T47D (cell line): ENCODE measurements at places on chromosomes 6 and 20.

GRCh38 chr6:4289770-4290320, 154.5 kb upstream of the ECI2 start:
- no peak for DNase-seq

DNA sequence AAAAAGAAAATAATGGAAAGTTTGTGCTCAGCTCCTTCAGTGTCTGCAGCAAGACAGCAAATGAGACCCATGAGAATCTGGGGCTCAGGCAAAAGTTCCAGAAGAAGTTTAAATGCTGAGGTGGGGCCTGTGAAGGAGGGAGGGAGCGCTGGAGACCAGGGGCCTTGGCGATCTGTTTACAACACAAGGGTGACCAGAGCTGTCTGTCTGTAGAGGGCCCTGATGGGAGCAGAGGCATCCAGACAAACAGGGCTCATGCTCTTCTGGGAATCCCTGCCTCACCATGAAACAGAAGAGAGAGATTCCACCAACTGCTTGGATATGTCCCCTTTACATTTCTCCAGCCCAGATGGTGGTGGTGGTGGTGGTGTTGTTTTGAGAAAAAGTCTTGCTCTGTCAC, 79.3 kb upstream of the SHLD1 start:
- DNase-seq = no peak

DNA sequence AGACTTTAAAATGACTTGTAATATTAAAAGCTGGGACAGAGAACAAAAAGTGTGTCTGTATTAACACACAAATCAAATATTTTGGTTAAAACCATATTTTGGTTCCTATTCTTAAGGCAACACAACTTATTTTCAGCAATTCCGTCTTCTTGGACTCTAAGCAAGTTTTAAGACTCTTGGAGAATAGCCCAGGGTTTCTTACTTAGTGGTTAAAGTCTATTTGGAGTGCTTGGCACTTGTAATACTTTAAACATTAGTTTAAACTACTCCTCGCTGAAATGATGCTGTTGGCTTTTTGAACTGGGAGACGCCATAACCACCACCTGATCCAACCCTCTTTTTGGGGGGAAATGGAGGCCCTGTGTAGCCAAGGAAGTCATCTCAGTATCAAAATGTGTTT, 109.7 kb upstream of the GMDS start:
- DNase-seq = no peak

- no peak for DNase-seq
Observed at GRCh38 chr6:55560290-55560885, 18.6 kb downstream of the HMGCLL1 start.

- peak; percentile 28 for DNase-seq
Observed at GRCh38 chr20:1802385-1803060, 92.7 kb upstream of the SIRPA start.

DNA sequence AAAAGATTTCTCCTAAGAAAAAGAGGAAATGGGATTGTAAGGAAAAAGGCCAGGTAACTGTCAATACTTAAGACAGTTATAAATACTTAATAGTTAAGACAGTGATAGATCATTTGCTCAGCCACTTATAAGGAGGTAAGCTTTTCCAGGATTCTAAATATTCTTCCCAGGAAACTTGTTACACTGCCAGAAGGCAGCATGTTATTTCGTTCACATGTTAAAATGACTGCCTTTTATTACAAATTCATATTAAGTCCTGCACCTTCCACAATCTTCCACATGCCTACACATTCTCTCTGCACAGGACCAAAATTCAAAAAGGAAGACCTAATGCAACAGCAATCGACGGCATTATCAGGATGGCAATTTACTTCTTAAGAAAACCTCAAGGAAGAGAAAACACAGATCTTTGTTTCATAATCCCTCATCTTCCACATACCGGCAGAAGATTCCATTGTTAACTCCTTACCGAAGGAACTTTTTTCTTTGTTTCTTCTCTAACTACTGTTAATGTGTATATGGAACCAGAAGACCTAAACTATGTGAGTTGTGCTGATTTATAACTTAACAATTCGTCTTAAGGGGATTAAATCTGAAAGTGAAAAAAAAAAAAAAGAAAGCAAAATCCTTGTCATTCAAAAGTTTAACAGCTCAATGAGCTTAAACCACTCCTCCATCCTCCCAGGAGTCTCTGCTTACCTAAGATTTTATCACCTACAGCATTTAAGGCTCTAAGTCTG, 799 bp downstream of the TAAR2 start:
- no peak for DNase-seq

GRCh38 chr20:51884561-51884960, 82.2 kb upstream of the SALL4 start:
- DNase-seq = no peak

- no peak for DNase-seq
Observed at GRCh38 chr6:26550250-26550993, 12.3 kb downstream of the HMGN4 start.

- no peak for DNase-seq
Observed at GRCh38 chr20:5180421-5180820, 53.6 kb downstream of the CDS2 start.

GRCh38 chr20:62337558-62338293, 29.4 kb downstream of the LAMA5 start:
- DNase-seq = no peak

DNA sequence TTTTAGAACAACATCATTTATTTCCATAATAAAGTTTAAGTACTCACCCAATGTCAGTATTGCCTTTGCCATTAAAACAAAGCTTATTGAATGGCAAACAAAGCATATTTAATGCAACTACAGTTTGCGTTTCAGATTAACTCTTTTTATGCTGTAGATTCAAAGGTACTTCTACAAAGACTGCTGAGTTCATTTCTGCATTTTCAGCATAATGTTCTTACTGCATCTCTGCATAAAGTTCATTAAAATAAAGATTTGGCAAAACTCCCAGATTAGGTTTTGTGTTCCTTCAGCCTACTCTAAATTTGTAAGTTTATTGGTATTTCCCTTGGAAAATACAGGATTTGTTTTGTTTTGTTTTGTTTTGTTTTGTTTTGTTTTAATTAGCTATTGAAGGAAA, 359.4 kb downstream of the ADGRB3 start:
- no peak for DNase-seq

- no peak for DNase-seq
Observed at GRCh38 chr6:12228447-12229146, 61.6 kb upstream of the EDN1 start.

DNA sequence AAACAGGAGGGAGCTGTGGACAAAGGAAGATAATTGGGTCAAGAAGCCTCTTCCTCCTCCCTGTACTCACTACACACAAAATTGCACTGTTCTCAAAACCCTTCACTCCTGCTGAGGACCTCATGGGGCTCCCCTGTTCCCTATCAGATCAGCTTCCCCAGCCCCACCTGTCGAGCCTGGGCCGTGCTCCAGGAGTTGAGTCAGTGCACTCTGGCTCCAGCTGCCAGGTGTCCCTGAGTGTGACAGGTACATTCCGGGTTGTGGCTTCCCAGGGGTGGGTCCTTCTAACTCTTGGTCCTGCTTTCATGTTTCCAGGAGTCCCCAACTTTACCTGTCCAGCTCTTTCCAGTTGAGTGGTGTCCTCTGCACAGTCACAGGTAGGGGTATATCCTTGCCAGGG, 8.4 kb downstream of the RAB5IF start:
- DNase-seq = no peak

DNA sequence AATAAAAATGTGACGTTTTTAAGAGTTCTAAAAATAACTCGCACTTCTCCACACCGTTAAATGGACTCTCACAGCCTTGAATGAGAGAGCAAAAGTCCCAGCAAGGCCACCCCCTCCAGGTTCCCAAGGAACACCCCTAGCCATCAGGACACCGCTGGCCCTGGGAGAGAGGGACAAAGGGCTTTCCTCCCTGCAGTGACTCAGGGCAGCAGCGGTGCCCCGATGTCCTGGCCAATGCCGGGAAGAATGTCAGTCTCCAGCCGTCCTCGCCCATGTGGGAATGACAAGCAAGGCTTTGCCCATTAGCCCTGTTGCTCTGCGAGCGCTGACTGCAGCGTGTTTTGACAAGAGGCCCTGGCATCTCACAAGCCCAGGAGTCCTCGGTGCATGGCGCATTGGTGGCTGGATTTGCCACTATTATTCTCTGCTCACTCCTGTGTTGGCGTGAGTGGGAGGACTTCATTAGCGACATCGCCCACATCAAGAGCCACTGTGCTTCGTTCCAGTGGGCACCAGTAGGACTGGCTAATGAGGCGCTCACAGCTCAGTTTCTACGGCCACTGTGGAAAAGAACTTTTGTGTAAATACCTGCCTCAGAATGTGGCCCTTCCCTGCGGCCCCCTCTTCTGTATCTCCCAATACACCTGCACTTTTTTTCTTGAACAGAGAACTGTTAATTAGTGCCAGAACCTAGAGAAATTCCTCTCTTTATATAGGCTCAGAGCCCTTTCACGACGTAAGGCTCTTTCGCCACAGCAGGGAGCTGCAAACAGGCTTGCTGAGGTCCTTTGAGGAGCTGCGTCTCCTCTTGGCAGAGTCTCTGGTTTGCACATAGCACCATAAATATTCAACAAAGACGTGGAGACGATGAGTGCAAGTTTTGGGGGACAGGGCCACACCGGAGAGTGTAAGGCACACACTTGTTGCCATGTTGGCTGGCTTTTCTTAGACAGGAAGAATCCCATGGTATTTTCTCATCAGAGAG, 336.6 kb downstream of the TAF4 start:
- no peak for DNase-seq

DNA sequence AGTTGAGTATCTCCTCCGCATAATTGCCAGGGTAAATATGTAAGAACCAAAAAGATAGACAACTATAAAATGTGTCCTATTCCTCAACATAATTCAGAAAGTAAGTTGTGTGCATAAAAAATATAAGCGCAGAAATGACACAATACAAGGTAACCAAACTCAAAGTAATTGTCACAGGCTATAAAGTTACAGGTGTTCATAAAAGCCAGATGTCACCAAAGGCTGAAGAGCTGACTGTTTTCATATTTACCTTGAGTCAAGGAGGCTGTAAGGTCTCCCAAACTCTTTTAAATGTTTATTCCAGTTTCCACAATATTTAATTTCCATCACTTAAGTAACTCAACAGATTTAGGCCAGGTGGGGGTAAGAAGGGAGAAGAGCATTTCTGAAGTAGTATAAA, 192.2 kb upstream of the MARCKS start:
- DNase-seq = no peak

DNA sequence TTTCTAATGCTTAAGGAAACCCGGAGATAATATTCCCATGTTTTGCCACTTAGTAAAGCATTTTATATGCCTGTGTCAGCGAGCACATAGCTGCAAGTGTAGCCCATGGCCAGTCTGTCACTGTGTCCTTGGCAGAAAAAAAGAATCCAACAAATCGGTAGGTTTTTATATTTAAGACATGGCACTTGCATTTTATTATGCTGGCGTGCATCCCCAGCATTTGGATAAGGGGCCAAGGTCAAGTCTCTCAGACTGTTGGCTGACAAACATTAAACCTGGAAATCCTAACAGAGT, 1.2 kb upstream of the ZNF184 start:
- no peak for DNase-seq

- DNase-seq = no peak
Observed at GRCh38 chr6:130882370-130882769, 55.2 kb downstream of the SMLR1 start.

- DNase-seq = no peak
Observed at GRCh38 chr20:40703975-40704530, 15.0 kb upstream of the MAFB start.

- no peak for DNase-seq
Observed at GRCh38 chr20:32278199-32278643, 770 bp downstream of the KIF3B start.

DNA sequence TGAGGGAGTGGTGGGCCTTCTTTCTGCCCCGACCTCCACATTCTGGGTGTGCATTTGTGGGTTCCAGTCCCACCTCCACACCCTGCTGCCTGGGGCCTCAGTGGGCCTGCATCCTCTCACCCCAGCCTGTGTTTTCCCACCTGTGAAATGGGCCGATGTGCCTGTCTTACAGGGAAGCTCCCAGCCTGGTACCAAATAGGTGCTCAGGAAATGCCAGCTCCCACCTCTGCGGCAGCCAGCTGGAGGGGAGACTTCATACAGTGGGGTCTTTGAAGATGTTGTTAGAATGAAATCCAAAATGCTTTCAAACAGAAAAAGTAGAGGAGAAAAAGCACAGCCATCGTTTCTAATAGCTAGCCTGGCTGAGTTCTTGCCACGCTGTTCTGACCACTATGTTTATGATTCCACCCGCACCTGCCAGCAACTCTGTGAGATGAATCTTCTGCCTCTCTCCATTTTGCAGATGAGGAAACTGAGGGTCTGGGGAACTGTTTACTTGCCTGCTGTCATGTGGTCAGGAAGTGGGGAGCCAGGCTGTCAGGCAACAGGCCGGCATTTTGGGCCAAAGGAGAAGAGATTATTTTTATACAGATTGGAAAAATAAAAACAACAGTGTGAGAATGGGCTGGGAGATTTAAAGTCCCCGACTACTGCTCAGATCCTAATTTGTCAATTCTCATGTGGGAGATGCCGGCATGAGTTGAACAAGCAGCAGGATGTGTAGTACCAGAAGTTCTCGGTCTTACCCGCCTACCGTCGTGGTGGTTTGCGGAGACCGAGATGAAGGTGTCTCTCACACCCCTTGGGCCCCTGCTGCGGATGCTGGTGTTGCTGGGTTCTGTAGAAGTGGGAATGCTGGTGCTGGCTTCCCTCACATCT, 4.6 kb downstream of the TMEM181 start:
- no peak for DNase-seq

DNA sequence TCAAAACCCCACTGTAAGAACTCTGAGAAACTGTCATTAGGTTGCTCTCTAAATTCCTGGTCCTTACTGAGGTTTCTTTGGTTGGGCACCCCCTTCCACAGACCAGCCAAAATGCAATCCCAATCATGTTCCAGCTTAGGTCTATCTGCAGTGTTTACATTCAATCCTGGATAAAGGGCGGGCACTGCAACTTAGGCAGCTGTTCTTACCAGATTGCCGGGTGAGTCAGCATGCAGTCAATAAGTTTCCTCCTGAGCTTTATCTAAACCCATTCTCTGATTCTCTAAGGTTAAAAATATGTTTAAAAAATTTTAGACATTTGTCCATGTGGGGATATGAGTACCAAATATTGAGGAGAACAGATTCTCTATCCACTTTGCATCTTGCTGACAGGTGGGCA, 197.8 kb downstream of the HAO1 start:
- DNase-seq = no peak

- no peak for DNase-seq
Observed at GRCh38 chr6:101398716-101399615, 5.5 kb downstream of the GRIK2 start.

- no peak for DNase-seq
Observed at GRCh38 chr20:32487381-32487780, 97.8 kb downstream of the NOL4L start.

- peak; percentile 74 for DNase-seq
Observed at GRCh38 chr6:168865-169455, 123.3 kb upstream of the DUSP22 start.

GRCh38 chr6:42978487-42978838, 518 bp downstream of the PEX6 start:
- DNase-seq = no peak

GRCh38 chr20:22560817-22561216, 23.6 kb downstream of the FOXA2 start:
- no peak for DNase-seq

GRCh38 chr6:5159162-5159561, 74.0 kb downstream of the PPP1R3G start:
- no peak for DNase-seq

GRCh38 chr6:110530671-110531070, 54.3 kb upstream of the SLC22A16 start:
- DNase-seq = no peak
